ENCODE measurements at places on chromosomes 3 and 15.

DNA sequence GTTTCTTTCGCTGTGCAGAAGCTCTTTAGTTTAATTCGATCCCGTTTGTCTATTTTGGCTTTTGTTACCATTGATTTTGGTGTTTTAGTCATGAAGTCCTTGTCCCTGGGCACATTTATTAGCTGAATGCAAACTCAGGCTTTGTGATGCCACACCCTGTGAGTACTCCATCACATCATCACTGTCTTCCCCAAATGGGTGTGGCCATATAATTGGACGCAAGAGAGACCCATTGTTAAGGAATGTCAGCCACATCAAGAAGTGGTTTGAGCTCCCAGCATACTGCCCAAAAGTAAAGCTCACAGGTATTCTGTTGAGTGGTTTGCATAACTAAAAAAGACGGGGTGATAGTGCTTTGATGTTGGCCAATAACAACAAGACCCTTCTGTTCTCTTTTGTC lies 245.7 kb downstream of the SV2B start:
- DNase-seq = no peak

DNA sequence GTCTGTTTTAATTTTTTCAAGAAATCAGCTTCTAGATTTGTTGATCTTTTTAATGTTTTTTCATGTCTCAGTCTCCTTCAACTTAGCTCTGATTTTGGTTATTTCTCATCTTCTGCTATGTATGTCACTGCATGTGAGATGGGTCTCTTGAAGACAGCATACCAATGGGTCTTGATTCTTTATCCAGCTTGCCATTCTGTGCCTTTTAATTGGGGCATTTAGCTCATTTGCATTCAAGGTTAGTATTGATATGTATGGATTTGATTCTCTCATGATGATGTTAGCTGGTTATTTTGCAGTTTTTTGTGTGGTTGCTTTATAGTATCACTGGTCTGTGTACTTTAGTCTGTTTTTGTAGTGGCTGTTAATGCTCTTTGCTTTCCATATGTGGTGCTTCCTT lies 39.4 kb downstream of the CEP63 start:
- no peak for DNase-seq

DNA sequence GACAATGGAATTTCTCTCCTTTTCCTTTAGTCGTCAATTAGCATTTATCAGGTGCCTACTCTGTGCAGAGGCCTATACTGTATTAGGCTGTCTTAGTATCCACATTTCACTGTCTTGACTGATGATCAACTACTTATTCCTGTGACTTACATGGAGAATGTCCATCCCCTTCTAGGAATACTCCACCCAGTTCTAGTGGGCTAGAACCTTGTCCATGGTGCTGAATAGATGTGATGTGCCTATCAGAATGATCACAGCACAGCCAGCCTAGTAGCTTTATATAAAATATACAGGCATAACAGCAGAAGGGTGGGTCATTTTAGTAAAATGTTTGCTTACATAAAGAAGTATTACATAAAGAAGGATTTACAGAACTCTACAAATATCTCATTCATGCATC lies 621.4 kb downstream of the PDCD6IP start:
- DNase-seq = no peak

GRCh38 chr3:161859865-161860450 lies 363.4 kb downstream of the OTOL1 start:
- DNase-seq = no peak

DNA sequence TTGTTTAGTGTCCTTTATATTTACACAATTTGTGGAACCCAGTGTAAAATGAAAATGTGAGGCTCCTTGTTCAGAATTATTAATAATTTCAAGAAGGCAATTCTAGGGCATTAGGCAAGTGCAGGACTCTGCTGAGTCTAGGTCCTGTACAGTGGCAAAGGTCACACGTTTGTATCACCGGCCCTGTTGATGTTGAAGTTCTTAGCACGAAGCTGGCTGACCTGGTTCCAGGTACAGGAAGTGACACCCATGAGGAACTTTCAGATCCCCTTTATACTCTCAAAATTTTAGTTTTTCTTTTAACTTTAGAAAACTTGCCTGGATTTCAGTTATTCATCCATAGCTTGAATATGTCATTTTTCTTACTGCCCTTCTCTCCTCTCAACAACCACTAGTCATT lies 349.4 kb downstream of the CNTN6 start:
- no peak for DNase-seq

DNA sequence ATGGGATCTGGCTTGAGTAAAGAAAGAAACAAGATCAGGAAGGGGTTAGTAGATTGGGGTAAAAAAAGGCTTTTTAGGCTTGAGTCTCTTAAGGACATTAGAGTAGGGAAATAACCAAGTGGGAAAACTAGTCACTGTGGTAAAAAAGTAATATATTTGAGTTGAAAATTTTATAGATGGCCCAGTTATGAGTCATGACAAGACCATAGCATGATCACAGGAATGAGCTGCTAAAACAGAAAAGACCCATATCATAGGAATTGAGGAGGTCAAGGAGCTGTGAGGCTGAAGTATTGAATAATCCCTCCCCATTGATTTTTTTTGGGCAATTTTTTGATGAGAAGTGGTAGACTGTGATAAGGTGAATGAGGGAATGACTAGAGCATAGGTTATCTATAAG lies 69.2 kb upstream of the TBC1D5 start:
- no peak for DNase-seq

- no peak for DNase-seq
These were observed 603.2 kb upstream of the KCNMB2 start for GRCh38 chr3:177932750-177933660.

- no peak for DNase-seq
These were observed 16.7 kb upstream of the GMPPB start for GRCh38 chr3:49740427-49740826.

- DNase-seq = no peak
These were observed 635.1 kb upstream of the MDFIC2 start for GRCh38 chr3:70947579-70947978.

DNA sequence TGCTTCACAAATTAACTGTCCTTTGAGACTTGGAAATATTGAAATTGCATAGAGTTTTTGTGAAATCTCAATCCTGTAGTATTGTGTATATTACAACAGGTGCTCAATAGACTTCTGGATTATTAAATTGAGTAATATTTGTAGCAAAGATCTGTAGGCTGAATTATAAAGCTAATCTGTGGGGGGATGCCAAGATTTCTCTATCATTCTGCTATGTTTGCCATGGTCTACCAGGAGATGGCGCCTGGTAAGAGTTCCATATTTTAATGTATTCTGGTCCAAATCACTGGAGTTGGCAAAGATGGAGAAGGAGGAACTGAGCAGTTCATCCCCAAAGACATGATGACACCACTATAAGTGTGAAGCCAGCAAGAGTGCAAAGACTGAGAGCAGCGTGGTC lies 340.9 kb upstream of the TPRG1 start:
- peak; percentile 39 for DNase-seq

DNA sequence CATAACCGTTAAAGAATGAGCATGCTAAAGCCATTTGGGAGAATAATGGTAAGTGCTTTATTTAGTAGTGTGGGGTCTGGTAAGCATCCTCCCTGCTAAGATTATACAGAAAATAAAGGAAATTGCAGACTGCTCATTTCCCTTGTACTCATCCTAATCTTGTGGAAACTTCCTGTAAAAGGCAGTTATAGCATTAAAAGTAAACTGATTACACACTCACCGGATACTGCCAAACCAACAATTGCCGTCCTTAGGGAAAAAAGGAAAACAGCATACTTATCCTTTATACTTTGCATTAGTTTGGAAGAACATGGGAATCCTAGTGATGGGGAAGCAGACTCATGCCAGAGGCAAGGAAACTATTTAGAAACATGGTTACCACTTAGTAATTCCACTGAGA lies 5.3 kb upstream of the SPRED1 start:
- DNase-seq = no peak

DNA sequence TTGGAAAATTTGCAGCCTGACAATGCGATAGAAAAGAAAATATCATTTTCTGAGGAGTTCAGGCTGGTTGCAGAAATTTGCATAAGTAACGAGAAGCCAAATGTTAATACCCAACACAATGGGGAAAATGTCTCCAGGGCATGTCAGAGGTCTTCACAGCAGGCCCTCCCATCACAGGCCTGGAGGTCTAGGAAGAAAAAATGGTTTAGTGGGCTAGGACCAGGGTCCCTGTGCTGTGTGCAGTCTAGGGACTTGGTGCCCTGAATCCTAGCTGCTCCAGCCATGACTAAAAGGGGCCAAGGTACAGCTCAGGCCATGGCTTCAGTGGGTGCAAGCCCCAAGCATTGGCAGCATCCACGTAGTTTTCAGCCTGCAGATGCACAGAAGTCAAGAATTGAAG lies 14.5 kb upstream of the AP4E1 start:
- DNase-seq = no peak

DNA sequence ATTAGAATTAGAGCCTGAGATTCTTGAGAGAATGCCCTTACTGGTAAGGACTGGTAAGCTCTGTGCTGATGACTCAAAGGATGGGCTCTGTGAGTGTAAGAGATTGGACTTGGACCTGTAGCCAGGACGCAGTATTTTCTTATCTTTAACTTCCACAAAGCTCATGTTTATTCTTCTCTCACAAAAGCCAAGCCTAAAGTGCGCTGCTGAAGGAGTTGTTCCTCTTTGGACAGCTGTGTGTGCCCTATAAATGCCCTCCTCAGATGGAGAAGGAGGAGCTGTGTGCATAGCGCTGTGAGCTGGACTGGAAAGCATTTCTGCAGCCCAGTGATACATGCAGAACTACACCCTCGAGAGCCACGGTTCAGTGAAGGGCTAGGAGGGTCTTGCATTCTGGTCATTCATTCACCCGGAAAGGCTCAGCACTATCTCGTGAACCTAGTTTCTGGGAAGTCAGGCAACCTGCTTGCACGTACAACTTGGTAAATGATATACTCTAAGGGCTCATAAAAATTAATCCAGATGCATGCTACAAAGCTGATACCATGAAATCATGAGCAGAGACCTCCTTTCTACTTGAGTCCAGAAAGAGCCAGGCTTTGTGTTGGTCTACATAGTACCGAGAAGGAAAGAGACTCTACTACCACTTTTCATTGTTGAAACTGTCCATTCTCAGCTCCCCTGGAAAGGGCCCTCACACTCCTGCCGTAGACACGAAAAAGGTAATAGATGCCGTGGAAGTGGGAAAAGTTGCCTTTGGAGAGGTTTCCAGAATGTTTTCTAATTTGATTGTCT lies 103.0 kb upstream of the TBL1XR1 start:
- peak; percentile 61 for DNase-seq

GRCh38 chr3:103499967-103500366 lies 1065.2 kb downstream of the ZPLD1 start:
- no peak for DNase-seq

DNA sequence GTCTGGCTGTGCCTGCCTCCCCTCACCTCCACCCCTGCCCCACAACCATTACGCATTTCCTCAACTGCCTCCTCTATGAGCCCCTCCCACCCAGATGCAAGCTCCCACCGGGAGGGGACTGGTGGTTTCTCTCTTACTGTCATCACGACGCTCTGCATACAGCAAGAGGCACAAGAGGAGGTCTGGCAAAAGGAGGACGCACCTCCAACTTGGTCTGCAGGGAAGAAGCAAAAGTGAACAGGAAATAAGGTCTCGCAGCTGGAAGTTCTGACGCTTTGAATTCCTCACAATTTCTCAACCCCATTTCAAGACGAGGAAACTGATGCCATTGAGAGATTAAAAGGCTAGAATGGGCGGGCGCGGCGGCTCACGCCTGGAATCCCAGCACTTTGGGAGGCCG lies 42.3 kb upstream of the MUC4 start:
- DNase-seq = no peak

DNA sequence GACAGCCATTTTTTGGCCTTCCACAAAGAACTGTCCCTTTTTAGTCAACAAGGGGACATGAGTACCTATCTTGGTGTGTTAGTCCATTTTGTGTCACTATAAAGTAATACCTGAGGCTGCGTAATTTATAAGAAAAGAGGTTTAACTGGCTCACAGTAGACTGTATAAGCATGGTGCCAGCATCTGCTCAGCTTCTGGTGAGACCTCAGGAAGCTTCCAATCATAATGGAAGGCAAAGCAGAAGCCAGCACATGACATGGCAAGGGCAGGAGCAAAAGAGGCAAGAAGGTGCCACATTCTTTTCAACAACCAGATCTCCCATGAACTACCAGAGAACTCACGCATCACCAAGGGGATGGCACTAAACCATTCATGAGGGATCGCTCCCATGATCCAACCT lies 66.1 kb upstream of the VGLL4 start:
- DNase-seq = no peak

- no peak for DNase-seq
These were observed 46.0 kb upstream of the TSEN2 start for GRCh38 chr3:12438318-12438717.

GRCh38 chr3:132268956-132269355 lies 48.3 kb upstream of the ACP3 start:
- peak; percentile 69 for DNase-seq

DNA sequence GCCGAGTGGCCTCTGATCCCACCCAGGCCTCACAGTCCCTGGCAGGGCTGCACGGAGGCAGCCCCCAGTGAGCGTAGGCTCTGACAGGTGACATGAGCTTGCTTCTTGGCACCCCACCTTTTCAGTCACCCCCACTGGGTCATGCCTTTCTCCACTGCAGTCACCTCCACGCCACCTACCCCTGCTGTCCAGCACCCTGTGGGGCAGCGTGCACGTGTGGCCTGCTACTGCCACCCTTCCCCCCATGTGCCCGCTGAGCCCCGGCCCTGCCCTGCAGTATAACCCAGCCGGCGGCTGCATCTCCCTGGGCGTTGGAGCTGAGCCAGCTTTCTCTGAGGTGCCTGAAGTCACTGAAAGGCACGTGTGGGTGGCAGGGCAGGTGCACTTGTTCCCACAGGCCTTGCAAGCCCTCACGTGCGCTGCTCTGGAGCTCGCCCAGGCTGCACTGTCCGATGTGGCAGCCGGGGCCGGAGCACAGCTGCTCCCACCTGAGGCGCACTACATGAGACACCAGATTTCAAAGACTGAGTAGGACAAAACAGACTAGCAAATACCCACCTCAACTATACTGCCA lies 65.6 kb downstream of the NIPA2 start:
- DNase-seq = no peak

GRCh38 chr3:143383421-143383820 lies 263.9 kb downstream of the CHST2 start:
- no peak for DNase-seq

GRCh38 chr15:69847625-69848024 lies 250.1 kb downstream of the TLE3 start:
- DNase-seq = no peak

DNA sequence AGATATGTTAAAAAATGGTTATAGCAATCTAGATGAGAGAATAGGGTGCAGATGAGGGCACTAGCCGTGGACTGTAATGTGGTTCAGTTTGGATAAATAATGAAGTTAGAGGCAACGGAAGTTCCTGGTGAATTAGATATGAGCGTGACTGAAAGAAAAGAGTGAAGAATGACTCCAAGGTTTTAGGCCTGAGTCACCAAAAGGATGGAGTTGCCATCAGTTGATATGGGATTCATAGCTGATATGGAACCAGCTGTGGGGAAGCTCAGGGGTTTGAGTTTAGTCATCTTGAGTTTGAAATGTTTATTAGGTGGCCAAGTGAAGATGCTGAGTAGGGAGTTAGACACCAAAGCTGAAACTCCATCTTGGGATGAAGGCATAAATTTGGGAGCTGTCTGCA lies 66.2 kb downstream of the SSR3 start:
- peak; percentile 35 for DNase-seq

GRCh38 chr3:167361306-167361705 lies 18.8 kb downstream of the ZBBX start:
- no peak for DNase-seq

- DNase-seq = peak; percentile 45
These were observed 92.0 kb downstream of the SNRK start for GRCh38 chr3:43378066-43378935.

- DNase-seq = no peak
These were observed 127.2 kb downstream of the SLCO3A1 start for GRCh38 chr15:91980502-91981267.
